ENCODE measurements at places on chromosomes 2 and 18. TPM values are rescaled to one million over a fixed set of nuclear protein-coding genes. Genes with fewer than 3 reads are reported as not detected.

L3MBTL4 gene
- total RNA-seq: under 0.01 TPM

NCL gene
- total RNA-seq: 96.0 TPM

B3GNT7 gene
- 0.50 TPM for total RNA-seq

CYP26B1 gene
- not detected for total RNA-seq

ANKRD30BL gene
- total RNA-seq: not detected

KATNAL2 gene
- 1.7 TPM for total RNA-seq

FSHR gene
- total RNA-seq: not detected

HRH4 gene
- not detected for total RNA-seq
